Brain (organoid and tissue), 16 donors: ENCODE measurements at places on chromosomes 4 and X. TPM values are rescaled to one million over a fixed set of nuclear protein-coding genes. Genes with fewer than 3 reads are reported as not detected.

DNA sequence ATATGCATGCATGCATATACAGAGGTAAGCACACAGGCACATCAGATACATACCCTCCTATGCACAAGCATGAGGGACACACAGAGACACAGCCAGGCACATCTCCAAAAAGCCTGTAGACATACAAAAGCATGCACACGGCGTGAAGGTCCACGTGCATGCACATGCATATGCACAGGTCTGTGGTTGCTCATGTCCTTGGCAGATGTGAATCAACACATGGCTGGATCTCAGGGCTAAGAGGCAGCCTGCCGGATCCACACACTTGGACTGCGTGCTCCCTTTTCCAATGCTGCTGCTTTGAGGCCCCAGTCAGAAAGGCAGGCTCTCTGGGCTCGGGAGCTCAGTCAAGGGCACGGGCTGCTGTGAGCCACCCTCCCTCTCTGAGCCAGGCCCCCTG is 3.6 kb downstream of the STARD8 start:
- no peak for DNase-seq

GRCh38 chrX:71525316-71525715 is 7.6 kb upstream of the OGT start:
- no peak for DNase-seq

- DNase-seq: no peak
These were observed 232.1 kb downstream of the DCLK2 start for GRCh38 chr4:150310159-150310895.

GRCh38 chrX:133884430-133885394 is 100.7 kb downstream of the GPC3 start:
- no peak for DNase-seq

Gene AGA
- 10.4 TPM for polyA plus RNA-seq

DNA sequence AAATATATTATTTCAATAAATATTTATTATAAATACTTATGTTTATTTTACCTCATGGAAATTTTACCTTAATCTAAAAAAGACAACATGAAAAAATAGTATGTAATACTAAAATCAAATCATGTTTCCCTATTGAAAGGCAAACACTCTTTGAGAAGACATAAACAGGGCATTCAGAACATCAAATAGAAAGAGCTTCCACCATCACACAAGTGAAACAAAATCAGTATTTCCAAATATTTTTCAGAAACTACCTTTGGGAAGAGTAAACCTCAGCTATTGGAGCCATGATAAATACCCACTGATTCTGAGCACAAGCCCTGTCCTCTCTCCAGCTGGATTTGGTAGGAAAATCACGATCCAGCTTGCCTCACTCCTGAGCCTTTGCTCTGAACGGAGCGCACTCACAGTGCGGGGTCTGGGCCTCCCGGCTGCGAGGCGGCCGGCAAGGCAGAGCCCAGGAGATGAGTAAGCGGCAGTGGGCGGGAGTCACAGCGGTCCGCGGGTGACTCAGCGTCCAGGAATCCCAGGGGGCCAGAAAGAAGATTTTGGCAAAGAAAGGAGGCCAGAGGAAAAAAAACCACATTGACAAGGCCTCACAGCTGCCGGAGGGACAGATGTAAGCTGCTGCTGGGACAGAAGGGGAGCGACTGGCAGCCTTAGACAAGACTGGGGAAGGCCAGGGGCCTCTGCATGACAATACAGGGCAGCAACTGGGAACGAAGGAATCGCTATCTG is 14.7 kb upstream of the ANXA5 start:
- DNase-seq: peak; percentile 52

- DNase-seq: no peak
These were observed 86.9 kb upstream of the SPANXN4 start for GRCh38 chrX:142938793-142939192.

Gene TCEAL6
- 66.4 TPM for polyA plus RNA-seq

GRCh38 chrX:136457303-136457917 is 30.3 kb upstream of the BRS3 start:
- DNase-seq: peak; percentile 25

Gene UGT2B10
- polyA plus RNA-seq: not detected

Gene PDCL2
- polyA plus RNA-seq: not detected

Gene CXCL5
- polyA plus RNA-seq: not detected

DNA sequence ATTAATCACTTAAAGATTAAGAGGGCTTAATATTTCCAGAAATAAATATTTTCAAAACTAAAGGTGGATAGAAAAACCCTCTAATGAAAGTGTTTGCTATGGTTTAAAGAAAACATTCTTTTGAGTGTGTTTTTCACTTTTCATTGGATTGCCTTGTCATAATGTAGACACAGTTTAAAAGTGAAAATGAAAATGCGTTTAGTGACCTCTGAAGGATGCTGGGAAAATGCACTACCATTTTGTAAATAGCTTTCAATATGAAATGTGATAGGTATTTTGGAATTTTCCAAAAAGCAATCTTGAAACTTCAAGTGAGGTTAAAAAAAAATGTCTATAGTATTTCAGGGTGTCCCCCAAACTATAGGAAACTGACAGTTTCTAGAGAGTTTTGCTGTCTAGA is 642.2 kb downstream of the C4orf33 start:
- no peak for DNase-seq

Gene FAM47A
- not detected for polyA plus RNA-seq

- DNase-seq: peak; percentile 44
These were observed 444 bp downstream of the FREM3 start for GRCh38 chr4:143700046-143700415.

Gene TBC1D8B
- 0.08 TPM for polyA plus RNA-seq

GRCh38 chr4:10098780-10099160 is 17.8 kb downstream of the WDR1 start:
- no peak for DNase-seq

DNA sequence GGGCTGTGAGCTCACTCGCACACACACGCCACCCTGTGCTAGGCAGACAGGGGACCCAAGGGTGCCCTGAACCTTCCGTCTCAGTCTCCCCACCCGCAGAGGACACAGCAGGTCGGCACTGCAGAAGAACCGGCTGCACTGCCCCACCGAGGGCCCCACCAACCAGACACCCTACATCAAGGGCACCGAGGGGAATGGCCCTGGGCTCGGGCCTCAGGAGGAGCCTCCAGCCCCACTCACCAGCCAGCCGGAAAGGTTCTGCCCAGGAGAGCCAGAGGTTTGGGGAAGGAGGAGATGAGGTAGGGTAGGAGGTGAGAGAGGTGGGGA is 45.9 kb downstream of the FAM53A start:
- no peak for DNase-seq

GRCh38 chrX:149846789-149847188 is 34.2 kb upstream of the MAGEA8 start:
- DNase-seq: no peak

DNA sequence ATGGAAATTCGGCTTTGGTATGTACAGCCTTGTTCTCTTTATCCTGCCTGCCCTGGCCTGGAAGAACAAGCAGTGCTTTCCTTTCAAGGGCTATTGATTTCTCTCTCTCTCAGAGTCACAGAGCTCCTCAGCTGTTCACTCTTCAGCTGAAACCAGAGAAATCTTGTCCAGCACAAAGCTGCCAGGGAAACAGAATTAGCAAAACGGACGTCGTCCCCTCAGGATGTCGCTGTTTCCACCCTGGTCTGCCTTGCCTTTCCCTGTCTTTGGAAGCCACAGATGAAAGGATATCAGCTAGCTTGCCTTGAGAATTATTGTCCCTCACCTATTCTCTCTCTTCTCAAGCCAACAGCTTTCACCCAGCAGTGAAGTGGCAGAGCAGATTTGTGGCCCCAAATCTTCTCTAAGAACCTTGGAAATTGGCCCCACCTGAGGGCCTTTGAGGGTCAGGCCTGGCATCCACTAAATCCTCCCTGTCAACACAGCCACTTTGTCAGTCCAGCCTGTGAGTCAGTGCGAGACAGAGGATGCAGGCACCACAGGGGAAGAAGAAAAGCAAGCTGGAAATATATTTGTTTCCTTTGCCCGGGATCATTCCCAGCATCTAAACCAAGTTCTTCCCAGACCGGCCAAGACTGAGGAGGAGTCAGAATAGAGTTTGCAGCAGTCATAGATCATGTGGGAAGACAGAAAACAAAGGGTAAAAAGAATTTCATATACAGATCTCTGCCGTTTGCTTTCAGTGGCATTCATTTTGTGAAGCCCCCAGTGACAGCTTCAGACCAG is 63.8 kb upstream of the MTM1 start:
- peak; percentile 49 for DNase-seq

DNA sequence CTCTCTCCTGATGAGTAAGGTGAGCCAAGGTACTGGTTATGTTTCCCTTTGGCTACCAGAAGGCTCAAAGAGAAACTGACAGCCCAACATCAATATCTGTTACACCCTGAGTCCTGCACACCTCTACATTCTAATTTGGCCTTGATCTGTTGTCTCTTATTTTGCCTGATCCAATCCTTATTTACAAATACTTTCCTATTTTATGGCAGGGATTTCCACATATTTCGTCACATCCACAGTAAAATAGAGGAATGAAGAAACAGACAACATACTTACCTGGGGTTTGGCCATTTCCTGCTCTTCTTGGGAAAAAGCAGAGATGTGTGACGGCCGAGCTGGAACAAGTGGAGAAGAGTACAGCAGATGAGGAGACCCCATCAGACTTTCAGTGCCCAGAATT is 1.5 kb downstream of the ZNF182 start:
- no peak for DNase-seq

GRCh38 chrX:56232221-56233082 is at the start of gene KLF8:
Gene KLF8, plus strand, starts transcription at chrX:56232356. Its CDS starts 979 bp downstream, at chrX:56233335.
- DNase-seq: no peak

DNA sequence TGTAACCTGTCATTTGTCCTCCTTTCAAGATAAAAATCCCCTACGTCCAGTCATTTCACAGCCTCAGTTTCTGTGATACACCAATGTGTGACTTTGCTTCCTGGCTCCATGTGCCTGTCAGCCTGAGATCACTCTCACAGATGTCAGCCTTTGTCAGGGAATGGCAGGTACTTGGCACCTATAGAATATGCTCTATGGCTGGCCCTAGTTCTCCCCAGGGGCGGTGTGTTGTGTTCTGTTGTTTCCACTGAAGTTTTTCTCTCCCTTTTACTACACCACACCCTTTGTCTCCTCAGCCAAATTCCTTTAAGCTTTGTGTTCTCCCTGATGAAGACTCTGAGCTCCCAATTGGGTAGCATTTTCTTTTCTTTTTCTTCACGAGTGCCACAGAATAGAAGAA is 81.7 kb downstream of the ALPK1 start:
- no peak for DNase-seq

Gene PLP2
- 164 TPM for polyA plus RNA-seq

Gene HERC6
- polyA plus RNA-seq: 3.4 TPM

GRCh38 chrX:8366481-8366880 is 98.1 kb upstream of the VCX3B start:
- no peak for DNase-seq

- DNase-seq: no peak
These were observed 46.6 kb upstream of the MAGEC2 start for GRCh38 chrX:142251680-142252079.

GRCh38 chr4:130080872-130081451 is 985.0 kb downstream of the C4orf33 start:
- DNase-seq: no peak

Gene OTC
- not detected for polyA plus RNA-seq

DNA sequence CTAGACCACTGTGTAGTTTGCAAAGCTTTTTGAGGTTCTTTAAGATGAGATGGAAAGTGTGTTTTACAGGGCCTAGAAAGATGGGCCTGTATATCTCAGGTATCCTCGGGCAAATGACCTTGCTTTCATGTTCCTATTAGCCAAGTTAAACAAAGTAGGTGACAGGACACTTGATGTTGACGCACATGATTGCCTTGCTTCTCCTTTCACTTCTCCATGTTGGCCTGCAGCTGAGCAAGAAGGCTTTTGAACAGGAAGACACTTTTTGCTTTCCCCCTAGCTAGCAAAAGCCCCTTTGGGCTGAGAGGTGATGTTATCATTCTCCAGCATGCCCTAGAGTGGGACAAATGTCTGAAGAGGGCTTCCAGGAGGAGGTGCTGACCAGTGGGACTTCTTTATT is 202.1 kb downstream of the GPC3 start:
- no peak for DNase-seq

Gene FATE1
- polyA plus RNA-seq: 0.75 TPM
